ENCODE measurements at places on chromosomes 16 and 17. TPM values are rescaled to one million over a fixed set of nuclear protein-coding genes. Genes with fewer than 3 reads are reported as not detected.

FBXO39 gene
- 0.26 TPM for total RNA-seq

CNGB1 gene
- 2.3 TPM for total RNA-seq

SPNS3 gene
- 0.31 TPM for total RNA-seq

KRTAP3-2 gene
- not detected for total RNA-seq

CCL23 gene
- total RNA-seq: not detected

GSDMA gene
- not detected for total RNA-seq

DNA sequence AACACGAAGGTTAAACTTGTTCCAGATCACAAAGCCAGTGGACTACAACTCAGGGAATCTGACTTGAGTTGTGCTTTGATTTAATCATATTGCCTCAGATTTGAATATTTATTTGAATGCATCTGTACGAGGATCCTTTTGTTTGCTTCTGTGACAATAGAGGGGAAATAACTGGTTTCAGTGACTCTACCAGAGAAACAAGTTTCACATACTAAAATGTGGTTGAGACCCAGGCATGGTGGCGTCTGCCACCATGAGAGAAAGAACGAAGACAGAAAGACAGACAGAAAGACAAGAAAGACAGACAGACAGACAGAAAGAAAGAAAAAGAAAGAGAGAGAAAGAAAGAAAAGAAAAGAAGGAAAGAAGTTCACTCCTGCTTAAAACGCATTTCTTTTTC, 24.0 kb downstream of the YWHAE start:
- H3K27ac ChIP-seq: peak overlapping the region; percentile 80
- H3K36me3 ChIP-seq: peaks cover 11% of the 10 kb centered on the region
- H3K27me3 ChIP-seq: no peaks in the 10 kb centered on the region
- DNase-seq: no peak
- H3K4me1 ChIP-seq: peaks cover 52% of the 10 kb centered on the region
- peak overlapping the region; percentile 69 for H3K4me3 ChIP-seq

- no peak for DNase-seq
- peaks cover 38% of the 10 kb centered on the region for H3K4me1 ChIP-seq
- H3K36me3 ChIP-seq: no peaks in the 10 kb centered on the region
- no peak overlapping the region for H3K27ac ChIP-seq
Measured at GRCh38 chr16:57192146-57192545, 6.0 kb downstream of the RSPRY1 start.

DNA sequence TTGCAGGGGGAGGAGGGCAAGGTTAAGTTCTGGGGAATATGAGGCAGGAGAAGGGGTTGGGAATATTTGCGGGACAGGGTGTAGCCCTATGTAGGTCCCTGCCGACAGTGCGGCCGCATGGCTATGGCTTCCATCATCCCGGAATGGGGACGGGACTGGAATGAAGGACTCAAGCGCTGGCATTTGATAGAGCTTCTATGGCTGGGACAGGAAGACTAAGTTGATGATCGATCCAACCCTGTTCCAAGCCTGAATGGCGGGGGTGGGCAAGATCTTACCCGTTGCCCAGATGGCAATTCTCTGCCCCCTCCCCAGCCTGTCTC, 47.1 kb downstream of the SRCIN1 start:
- DNase-seq: no peak
- H3K27me3 ChIP-seq: peaks cover 42% of the 10 kb centered on the region
- peaks cover 15% of the 10 kb centered on the region for H3K4me1 ChIP-seq
- peak overlapping the region; percentile 95 for H3K4me3 ChIP-seq

GRCh38 chr17:80426671-80427326, 11.8 kb downstream of the ENDOV start:
- peak; percentile 89 for DNase-seq
- no peaks in the 10 kb centered on the region for H3K27me3 ChIP-seq
- no peak overlapping the region for H3K4me3 ChIP-seq
- H3K4me1 ChIP-seq: no peaks in the 10 kb centered on the region

DNA sequence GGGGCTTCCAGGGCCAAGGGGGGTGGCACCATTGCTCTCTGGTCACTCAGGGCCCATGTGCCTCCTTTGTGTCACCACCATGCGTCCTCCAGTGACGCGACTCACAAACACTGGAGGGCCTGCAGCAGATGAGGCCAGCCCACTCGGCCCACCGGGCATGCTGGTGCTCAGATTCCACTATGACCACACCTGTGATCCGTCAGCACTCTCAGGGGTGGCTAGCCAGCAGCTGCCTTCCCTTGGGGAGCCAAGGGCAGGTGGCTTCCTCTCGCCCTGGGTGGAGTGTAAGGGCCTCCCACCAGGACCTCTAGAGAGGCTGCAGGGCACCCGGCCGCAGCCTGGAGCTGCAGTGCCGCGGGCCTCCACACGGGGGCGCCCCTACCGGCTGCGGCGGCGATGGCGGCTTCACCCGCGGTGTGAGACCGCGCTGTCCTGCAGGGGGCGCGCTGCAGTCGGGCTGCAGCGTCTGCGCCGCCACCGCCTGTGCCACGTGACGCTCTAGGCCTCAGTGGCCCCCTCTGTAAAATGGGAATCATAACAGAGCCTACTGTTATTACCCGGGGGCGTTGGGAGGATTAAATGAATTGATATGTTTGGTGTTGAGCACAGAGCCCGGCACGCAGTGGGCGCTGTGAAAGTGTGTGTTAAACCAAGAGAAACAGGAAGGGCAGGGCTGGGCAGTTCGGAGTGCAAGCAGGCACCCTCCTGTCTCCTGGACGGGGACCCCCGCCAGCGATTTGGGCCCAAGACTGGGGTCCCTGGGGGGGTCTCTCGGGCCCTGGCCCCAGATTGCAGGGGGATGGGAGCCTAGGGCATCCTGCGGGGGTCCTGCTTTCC, 192.4 kb upstream of the GSE1 start:
- peaks cover 30% of the 10 kb centered on the region for H3K4me1 ChIP-seq
- H3K4me3 ChIP-seq: no peak overlapping the region
- no peaks in the 10 kb centered on the region for H3K36me3 ChIP-seq
- DNase-seq: no peak

DNA sequence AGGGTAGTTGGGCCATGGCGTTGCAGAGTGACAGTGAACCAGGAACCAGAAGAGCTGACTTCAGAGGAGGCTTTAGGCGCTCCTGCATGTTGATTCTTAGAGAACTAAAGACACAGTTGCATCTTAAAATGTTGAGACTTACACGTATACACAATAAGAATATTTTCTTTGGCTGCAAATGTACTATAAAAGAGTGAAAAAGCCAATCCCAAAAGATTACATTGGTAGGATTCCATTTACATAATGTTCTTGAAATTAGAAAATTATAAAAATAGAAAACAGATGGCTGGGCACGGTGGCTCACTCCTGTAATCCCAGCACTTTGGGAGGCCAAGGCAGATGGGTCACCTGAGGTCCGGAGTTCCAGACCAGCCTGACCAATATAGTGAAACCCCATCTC, 738.8 kb downstream of the WWOX start:
- no peaks in the 10 kb centered on the region for H3K27me3 ChIP-seq
- H3K4me1 ChIP-seq: no peaks in the 10 kb centered on the region

DNA sequence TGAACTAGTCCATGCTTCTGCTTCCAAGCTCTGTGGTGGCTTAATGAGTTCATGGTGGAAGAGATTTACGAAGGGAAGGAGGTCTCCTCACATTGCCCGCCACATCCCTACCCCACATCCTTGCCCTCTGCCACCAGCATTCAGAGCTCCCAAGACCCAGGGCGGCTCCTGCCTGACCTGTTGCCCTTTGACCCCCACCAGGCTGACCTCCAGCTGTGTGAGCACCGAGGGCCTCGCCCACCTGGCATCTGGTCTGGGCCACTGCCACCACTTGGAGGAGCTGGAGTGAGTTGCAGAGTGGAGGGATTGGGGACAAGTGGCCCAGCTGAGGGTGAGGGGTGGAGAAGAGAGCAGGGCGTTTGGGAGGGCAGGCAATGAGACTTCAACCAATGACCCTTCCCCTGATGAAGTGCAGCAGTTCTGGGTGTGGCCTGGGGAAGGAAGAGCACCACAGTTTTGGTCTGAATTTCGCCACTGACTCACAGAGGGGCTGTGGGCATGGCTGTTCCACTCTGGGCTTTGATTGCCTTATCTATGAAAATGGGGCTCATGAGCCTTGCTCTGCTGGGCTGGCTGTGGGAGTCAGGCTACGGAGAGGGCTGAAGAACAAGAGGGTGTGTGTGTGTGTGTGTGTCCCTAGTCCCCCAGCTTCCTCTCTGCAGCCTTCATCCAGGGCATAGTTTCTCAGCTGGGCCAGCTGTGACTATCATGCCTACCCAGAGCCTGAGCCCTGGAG, 22.6 kb upstream of the CPNE2 start:
- H3K36me3 ChIP-seq: no peaks in the 10 kb centered on the region
- H3K27ac ChIP-seq: no peak overlapping the region
- H3K27me3 ChIP-seq: peaks cover 6% of the 10 kb centered on the region
- no peak for DNase-seq
- no peak overlapping the region for H3K4me3 ChIP-seq
- peaks cover 13% of the 10 kb centered on the region for H3K4me1 ChIP-seq

GRCh38 chr16:48101069-48101674, 54.6 kb downstream of the ABCC12 start:
- H3K27me3 ChIP-seq: no peaks in the 10 kb centered on the region
- H3K27ac ChIP-seq: no peak overlapping the region
- no peaks in the 10 kb centered on the region for H3K36me3 ChIP-seq

GRCh38 chr16:5681966-5682365, 584.4 kb upstream of the EEF2KMT start:
- H3K4me1 ChIP-seq: no peaks in the 10 kb centered on the region
- no peak for DNase-seq
- H3K4me3 ChIP-seq: no peak overlapping the region
- peaks cover 33% of the 10 kb centered on the region for H3K27me3 ChIP-seq
- H3K36me3 ChIP-seq: no peaks in the 10 kb centered on the region
